ELF-1 (cell line): ENCODE measurements at places on chromosomes 6 and 20.
A peak's percentile ranks its signal among the peaks of the same experiment; 100 is the strongest.

DNA sequence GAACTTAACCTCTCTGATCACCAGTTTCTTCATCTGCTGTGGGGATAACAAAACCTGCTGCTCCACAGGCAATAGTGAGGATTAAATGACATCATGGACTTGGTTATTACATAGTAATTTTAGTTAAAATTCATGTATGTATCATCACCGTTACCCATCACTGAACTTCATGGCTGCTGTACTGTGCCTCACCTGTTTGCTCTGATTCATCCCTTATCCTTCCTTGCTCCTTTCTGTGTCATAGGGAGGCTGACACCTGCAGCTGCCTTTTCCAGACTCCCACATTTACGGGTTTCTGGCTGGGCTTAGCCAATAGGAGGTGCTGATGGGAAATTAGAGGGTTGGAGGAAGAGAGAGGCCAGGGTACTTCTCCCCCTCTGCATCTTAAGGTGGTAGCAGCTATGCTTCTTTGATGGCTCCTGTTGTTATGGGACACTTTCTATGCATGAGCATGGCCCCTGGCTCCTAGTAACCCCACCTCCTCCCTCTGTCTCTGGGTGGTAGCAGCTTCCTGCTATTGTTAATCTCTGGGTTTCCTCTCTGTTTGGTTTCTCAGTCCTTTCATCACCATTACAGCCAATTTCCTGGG, 332.1 kb downstream of the DHX35 start:
- DNase-seq = peak; percentile 15

DNA sequence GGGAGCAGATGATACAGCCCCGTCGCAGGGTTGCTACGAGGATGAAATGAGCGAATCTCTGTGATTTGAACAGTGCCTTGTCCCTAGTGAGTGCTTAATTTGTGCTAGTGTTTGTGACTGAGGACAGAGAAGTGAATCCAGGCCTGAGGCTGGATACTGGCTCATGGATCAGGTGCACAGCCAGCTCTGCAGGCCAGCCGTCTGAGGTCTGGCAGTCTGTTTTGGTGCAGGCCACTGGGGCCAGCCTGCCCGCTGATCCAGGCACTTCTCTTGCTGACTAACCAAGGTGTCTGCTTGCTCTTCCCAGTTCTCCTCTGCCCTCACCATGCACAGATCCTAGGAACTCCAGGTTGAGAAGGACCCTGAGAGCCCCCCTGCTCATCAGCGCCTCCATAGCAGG, 181.0 kb downstream of the LRFN2 start:
- no peak for DNase-seq

DNA sequence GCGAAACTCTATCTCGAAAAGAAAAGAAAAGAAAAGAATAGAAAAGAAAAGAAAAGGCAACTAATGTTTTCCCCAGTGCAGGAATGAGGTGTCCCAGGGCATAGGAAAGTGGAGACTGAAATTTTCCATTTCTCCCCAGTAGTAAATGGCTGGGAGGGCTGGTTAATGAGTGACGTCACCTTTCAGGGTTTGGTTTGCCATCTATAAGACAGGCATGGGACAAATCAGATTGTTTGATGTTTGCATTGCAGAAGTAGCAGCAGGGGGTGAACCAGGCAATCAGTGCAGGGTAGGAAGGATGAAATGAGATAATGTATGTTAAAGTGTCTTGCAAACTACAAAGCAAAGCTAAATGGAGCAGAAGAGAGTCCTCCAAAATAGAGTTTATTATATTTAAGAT, 533.4 kb downstream of the PKHD1 start:
- DNase-seq = no peak

DNA sequence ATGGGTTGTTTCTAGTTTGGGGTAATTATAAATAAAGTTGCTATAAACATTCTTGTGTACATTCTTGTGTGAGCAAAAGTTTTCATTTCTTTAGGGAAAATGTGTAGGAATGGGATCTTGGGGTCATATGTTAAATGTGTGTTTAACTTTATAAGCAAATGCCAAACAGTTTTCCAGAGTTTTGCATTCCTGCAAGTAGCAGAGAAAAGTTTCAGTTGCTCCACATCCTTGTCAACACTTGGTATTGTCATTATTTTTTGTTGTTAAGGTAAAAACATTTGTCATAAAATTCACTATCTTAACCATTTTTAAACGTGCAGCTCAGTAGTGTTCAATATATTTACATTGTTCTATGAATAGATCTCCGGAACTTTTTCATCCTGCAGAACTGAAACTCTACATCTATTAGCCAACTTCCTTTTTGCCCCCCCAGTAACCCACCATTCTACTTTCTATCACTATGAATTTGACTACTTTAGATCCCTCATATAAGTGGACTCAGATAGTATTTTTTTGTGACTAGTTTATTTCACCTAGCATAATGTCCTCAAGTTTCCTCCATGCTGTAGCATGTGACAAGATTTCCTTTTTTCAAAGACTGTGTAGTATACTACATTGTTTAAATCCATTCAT, 48.4 kb downstream of the PHACTR2 start:
- no peak for DNase-seq

DNA sequence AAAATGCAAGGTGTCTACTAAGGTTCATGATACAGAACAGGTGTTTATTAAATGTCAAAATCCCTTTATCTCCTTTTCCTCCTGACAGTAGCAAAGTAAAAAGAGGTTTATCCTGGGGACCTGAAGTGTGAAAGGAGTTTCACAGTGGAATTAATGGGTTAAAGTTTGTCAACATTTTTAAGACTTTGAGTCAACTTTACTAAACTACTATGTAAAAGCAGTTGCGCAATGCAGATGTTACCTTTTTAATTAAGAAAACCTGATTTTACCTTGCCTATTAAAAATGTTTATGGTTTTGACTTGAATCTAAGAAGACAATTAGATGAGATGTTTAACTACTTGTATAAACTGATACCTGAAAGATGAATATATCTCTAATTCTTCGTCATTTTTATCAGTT, 14.6 kb downstream of the PKIB start:
- no peak for DNase-seq

DNA sequence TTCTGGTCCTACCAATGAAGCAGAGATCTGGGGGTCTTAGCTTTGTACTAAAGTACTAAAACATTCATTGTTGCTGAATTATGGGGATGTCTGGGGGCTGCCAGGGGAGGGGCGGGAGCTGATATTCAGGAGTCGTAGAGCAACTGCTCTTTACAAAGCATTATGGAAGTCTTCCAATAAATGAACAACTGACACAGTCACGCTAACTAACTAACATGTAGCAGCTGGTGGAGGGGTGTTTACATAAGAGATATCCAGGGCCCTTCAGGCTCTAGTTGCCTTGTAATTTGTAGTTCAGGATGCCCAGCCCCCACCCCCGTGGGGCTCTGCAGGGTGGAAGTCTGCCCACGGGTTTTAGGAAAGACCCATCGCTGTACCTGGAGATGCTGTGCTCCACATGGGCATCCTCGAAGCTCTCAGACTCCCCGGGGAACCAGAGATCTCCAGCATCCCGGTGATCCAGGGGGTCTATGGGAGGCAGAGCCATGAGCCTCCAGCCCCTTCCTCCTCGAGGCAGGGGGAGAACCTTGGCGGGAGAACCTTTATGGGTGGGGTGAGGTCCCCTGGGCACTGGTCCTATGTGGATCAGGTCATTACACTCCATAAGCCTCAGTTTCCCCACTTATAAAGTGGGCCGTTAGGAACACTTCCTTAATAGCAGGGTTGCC, 3.4 kb downstream of the TREM2 start:
- DNase-seq = no peak

DNA sequence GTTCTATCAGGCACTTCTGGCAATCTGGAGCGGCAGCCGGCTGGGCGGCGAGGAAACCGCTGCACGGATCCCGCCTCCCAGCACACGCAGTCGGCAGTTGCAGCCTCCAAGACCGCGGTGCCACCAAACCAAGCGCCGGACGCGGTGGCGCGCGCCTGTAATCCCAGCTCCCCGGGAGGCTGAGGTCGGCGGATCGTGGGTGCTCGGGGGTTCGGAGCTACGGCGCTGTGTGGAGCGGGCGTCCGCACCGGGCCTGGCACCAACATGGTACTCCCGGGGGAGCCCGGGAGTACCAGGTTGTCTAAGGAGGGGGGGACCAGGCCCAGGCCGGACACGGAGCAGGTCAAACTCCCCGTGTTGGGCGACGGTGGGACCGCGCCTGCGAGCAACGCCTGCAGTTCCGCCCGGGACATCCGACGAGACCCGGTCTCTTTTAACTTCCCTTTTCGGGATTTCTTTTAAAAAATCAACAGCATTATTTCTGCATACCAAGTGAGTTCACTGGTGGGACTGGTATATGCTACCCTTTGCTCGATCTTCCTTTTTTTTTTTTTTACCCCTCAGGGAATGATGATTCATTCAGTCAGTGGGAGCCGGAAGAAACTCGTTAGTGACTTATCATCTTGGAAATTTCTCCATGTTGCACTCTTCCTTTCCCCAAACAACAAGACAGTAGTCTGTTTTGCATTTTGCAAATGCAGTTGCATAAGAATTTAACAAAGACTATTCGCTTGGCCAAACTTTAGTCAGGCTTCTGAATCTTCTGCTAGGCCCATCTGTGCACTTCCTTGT, 27.6 kb downstream of the ZNF311 start:
- DNase-seq = peak; percentile 81

DNA sequence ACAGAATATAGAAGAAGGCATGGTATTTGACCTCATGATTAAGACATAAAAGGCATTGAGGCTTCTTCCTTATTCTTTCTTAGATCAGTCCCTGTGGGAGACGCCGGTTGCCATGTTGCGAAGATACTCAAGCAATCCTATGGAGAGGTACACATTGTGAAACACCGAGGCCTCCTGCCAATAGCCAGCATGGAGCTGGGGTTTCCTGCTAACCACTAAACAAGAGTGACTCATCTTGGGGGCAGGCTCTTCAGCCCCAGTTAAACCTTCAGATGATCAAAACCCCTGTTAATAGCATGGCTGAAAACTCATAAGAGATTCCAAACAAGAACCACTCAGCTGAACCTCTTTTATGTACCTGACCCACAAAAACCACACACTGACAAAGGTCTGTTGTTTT, 478.8 kb downstream of the CD83 start:
- DNase-seq = no peak

DNA sequence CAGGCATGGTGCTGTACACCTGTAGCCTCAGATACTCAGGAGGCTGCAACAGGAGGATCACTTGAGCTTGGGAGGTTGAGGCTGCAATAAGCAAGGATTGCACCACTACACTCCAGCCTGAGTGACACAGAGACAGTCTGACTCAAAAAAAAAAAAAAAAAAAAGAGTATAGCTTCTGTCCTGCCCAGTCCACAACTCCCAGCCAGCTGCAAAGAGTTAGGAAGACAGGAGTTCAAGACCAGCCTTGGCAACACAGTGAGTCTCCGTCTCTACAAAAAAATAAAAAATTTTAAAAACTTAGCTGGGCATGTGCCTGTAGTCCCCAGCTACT, 28.3 kb upstream of the TLDC2 start:
- DNase-seq = no peak

DNA sequence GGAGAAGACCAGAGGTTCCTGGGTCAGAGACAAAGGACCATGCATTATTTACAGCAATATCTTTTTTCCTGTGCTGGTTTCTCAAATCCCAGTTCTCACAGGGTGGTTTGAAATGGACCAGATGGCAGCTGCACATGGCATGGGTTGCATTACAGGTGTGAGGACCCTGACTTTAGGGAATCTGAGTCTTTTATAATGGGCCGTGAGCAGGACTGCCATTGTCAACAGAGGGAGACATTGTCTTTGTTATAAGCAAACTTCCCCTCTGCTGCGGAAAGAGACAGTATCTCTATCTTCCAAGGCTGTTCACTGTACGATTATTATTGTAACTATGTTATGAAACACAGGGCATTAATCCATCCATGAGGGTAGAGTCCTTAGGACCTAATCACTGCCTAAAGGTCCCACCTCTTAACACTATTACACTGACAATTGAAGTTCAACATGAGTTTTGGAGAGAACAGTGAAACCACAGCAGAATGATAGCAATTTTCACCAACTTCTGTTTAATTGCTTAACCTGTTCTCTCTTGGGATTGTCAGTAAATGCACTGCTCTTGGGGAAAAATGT, 156.1 kb upstream of the AGPAT4 start:
- DNase-seq = no peak

DNA sequence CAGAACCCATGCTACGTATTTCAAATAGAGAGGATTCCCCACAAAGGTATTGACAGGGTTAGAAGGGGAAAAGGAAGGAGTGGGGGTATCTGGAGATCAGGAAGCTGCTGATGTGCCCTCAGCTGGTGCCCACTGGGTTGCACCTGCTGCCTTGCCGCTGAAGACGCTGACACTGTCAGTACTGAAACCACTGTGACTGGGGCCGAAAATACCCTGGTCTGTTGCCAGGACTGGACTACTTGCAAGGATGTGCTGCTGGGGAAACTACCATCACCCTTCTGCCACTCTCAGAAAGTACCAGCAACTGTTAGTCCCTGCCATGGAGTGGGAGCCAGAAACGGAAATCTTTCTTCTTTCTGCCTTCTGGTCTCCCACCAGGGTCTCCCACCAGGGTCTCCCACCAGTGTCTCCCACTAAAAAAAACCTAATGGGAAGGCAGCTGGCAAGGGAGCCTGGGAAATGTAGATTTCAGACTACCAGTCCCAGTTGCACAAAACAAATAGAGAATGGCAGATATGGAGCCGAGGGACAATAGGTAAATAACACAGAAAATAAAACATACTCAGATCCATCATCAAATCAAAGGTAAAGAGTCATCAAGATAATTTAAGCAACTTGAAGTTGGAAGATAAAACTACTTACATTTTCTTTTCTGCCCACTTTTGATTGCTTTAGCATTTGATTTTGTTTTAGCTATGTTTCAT, 204.8 kb downstream of the TPBG start:
- DNase-seq = no peak

DNA sequence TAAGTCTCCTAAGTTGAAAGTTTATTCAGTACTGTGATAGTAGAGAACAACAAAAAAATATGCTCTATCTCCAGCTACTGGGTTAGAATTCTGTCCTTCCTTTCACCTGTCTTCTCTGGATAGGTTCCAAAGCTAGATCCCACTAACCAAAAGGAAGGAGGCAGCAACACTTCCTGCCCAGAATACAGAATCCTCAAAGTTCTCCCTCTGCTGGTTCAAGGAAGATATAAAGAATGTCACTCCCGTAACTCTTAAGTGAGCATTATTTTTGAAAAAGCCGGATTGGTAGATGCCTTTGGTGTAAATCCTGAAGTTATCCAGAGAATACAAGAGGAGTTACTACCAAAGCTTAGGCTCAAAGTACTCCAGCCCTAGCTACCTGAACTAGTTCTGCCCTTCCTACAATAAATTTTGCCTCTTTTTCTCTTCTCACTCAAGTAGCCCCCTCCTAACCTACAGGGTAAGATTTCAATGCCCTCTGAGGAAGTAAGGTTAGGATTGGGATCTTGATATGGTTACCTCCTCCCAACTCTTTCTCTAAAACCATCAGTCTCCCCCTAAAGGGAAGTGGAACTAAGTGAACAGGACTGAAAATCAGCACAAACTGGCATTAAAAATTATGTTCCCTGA, 26.0 kb upstream of the CRIP3 start:
- peak; percentile 48 for DNase-seq

DNA sequence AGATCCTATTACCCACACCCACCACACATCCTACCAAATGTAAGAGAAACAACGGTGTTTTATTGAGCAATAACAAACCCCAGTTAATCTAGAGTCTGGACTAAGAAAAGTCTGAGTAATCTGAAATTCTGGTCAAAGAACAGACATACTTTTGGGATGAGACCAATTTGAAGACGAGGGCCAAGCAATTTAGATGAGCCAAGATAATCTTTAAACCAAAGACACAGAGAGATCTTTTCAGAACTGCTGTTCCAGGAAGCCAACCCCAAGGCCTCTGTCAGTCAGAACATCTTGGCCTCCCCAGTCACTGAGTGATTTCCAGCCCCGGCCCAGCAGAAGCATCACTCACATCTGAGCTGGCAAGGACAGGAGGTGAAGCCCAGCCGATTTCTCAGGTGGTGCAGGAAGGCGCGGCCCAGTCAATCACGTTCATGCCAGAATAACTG, 118.5 kb upstream of the SYNDIG1 start:
- DNase-seq = no peak
